Mammary epithelial cell (primary cell): ENCODE measurements at places on chromosomes 12 and 14. TPM values are rescaled to one million over a fixed set of nuclear protein-coding genes. Genes with fewer than 3 reads are reported as not detected.

- DNase-seq: no peak
These were observed 85.3 kb downstream of the DPF3 start for GRCh38 chr14:72808564-72808963.

GRCh38 chr12:105158876-105159275 is 51.3 kb downstream of the WASHC4 start:
- no peak for DNase-seq

GRCh38 chr12:76545486-76545885 is 14.1 kb downstream of the OSBPL8 start:
- DNase-seq: no peak

- DNase-seq: no peak
These were observed 1.5 kb upstream of the KTN1 start for GRCh38 chr14:55578511-55578910.

DNA sequence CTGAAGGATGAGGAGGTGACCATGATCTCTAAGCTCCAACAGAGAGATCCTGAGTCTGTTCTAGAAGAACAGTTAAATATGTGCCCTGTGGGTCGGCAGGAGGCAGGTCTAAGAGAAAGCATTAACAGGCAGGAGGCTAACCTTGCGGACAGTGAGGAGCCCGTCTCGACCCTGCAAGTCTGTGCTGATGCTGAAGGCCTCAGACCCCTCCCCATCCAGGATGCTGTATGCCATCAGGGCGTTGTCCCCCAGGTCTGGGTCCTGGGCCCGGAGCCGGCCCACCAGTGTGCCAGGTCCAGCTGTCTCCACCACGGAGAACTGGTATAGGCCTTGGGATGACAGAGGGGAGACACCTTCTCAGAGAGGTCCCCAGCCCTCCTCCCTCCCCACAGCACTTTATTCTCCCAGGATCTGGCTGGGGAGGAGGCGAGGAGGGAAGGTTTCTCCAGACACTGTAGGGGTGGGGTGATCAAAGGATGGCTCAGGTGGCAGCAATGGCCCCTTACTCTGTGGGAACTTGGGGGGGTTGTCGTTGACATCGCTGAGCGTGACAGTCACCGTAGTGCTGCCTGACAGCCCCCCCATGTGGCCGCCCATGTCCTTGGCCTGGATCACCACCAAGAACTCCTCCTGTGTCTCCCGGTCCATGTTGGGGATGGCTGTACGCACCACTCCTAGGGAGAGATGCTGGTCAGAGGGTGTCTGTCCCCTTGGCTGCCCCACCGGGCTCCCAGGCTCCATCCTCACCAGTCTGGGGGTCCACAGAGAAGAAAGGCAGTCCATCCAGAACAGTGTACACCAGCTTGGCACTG is 3.1 kb downstream of the CDH24 start:
- DNase-seq: no peak

GRCh38 chr14:100076606-100077005 is 11.4 kb downstream of the EVL start:
- peak; percentile 51 for DNase-seq

DNA sequence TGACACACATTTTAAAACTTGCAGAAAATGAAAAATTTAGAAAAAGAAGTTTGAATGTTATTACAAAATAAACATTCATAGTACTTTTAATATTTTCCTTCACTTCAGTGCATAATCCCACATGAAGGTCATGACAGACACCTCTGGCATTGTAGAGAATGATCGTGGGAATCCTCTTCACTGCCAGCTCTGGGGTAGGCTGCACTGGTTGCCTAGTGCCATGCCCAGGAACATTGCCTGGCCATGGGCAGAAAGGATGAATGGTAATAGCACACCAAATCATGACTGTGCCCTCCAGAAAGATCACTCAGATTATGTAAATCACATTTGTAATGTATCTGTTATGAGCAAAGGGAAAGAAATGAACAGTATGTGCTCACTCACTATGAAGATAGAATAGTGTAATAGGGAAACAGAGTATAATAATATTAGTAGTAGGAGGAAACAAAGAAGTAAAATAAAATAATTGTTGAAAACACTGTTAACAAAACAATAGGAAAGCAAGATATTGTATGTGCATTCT is 161.6 kb downstream of the PLCZ1 start:
- peak; percentile 44 for DNase-seq

- DNase-seq: no peak
These were observed 159.0 kb downstream of the PTPN11 start for GRCh38 chr12:112577473-112578329.

DNA sequence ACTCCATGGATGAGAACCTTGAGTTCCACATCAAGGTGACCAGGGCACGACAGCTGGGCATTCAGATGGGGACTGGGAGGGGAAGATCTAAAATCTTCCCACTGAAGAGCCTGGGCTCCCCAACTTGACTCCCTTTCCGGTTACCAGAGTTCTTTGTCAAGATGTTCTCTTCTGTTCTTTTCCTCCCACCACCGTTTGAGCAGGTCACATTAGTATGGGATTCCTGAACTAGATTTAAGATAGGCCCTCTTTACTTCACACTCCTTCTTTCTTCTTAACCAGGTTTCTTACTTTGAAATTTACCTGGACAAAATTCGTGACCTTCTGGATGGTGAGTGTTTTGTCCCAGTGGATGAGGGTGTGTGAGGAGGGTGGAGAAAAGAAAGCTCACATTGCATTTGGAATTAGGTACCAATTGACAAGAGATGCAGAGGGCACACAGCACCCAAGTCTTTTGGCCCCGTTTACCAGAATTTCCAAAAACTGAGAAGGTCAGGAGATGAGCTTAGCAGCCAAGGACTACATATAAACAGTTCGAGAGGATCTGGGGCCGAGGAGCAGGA is 14.4 kb downstream of the KIF5A start:
- DNase-seq: no peak

GRCh38 chr12:9363145-9363544 is 154.9 kb upstream of the PZP start:
- peak; percentile 77 for DNase-seq

DNA sequence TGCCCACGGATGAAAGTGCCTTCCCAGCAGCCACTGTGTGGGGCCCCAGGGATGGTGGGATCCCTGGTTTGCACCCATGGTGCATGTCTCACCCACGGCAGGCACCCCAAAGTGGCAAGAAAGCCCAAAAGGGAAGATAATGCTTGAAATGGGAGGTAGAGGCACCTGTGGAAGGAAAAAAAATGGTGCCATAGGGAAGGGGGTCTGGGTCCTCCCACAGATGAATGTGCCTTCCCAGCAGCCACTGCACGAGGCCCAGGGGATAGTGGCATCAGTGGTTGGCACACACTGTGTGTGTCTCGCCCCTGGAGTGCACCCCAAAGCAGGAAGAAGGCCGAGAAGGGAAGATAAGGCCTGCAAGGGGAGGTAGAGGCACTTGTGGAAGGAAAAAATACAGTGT is 264.2 kb downstream of the ALG10 start:
- no peak for DNase-seq

DNA sequence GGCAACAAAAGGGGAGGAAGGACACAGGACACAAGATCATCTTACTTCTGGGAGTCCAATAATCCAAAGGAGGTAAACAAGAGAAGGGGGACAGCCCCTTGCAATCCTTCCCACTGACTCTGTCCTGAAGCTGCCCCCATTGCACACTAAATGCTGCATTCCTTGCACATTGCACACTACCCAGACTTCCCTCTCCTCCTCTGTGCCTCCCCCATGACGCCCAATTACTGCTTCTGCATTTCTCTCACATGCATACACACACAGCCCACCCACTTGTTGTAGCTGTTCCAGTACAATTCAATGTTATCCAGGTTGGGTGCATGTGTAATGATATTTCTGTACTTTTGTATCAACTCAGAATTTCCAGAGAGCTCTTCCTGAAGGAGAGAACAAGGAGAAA is 5.5 kb downstream of the NDRG2 start:
- no peak for DNase-seq

- peak; percentile 65 for DNase-seq
These were observed 4.9 kb downstream of the RHOJ start for GRCh38 chr14:63209160-63209559.

DNA sequence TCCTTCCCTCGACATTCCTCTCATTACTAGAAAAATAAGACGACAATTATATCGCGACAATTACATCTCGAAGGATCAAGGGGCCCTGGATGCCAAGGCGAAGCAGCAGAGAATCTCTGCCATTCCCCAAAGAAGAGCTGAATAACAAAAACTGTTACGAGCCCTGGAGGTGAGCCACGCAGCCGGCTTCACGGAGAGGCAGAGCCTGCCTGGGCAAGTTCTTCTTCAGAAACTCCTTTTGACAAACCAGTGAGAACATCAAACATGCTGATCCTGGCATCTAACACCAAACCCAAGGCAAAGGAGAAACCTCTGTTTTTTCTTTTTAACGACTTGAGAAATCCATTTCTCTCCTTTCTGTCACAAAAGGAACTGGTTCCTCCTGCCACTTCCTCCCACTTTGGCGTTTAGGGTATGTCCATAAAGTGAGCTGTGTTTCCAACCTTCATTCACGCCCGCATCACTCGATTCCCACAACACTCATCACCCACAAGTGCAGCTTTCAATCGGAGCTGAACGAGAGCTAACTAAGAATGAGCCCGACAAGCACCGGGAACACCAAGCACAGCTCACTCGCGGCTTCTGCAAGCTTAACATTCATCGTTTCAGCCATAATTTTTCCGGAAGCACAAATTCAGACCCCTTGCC is 21.5 kb downstream of the CCDC88C start:
- DNase-seq: peak; percentile 80

GRCh38 chr14:69712599-69713088 is 54.3 kb upstream of the SRSF5 start:
- peak; percentile 73 for DNase-seq

GRCh38 chr14:93464271-93464670 is 33.5 kb downstream of the UNC79 start:
- DNase-seq: no peak

DNA sequence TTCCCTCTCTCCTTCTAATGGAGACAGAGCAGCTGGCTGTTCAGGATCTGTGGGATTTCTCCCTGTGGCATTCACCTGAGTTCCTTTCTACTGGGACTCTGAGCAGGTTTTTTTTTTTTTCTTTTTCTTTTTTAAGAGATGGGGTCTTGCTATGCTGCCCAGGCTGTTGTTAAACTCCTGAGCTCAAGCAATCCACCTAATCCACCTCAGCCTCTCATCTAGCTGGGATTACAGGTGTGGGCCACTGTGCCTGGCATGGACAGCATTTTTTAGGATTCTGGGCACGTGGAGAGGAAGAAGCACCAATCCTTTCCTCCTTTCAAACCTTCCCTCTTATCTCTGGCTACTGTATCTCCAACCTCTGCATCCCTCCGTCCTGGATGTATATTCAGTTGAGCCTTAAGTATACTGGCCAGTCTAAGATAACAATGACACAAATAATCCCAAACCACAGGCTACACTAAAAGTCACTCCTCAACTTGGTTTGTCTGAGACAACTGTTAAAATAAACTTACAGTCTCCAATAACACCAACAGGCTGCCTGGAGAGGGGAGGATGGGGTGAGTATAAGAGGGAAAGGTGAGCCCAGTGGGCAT is 16.4 kb upstream of the CELA1 start:
- no peak for DNase-seq

GRCh38 chr14:90518941-90519256 is 122.1 kb downstream of the CALM1 start:
- no peak for DNase-seq

GRCh38 chr14:104390221-104390931 is 189.2 kb upstream of the C14orf180 start:
- DNase-seq: no peak

DNA sequence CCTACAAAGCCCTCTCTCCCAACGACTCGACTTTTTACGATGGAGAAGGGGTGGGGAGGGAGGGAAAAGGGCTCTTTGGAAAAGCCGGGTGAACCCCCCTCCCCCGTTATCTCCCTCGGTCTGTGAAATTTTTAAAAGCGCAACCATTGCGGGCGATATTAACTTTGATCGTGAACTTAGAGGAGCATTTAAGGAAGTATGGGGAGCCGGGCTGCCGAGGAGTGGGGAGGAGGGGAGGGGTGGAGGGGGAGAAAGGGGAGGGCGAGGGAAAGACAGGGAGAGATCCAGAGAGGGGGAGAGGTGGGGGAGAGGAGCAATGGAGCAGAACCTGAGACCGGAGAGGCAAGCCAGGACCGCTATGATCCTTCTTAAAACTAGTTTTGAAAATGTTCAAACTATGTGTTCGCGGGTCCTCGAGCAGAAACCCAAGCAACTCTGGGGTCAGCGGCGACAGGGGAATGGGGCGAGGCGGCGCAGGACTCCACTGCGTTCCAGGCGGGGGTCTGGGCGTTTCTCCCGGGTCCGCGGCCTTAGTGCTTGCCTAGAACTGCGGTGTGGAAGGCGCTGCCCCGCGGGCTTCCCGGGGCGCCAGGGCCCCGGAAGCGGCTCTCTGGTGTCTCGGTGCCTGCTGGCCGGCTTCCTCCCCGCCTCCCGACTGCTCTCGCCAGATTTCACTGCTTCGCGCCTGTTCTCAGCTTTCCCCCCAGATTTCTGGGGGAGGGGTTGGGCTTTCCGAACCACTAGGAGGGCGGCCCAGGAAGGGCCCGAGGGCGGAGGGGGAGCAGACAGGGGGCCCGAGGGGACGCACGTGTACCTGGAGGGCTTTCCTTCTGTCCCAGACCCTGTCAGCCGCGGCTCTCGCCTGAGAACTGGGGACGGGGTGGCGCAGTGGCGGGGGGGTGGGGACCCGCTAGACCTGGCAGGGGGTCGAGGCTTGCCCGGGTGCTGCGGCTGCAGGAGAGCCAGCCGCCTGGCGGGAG is at the start of gene HOTAIR:
TSS of gene HOTAIR (minus strand) at position 871 of the 980 bp plus-strand sequence.
- DNase-seq: peak; percentile 56

DNA sequence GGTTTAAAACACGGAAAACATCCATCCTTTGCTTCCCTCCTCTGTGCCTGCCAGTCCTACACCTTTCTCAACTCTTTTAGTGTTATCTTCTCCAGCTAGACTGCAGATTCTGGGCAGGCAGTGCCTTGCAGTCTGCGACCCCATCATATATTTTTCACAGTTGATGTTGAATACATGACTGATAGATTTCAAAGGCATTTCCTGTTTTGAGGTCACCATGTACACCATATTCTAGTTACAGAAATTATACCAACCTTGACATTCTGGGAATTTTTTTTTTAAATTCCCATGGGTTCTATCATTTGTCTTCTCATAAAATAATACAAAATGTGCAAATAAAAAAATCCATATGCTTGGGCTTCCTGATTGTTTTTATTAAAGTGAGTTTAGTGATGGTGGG is 16.6 kb downstream of the SOCS2 start:
- DNase-seq: no peak

DNA sequence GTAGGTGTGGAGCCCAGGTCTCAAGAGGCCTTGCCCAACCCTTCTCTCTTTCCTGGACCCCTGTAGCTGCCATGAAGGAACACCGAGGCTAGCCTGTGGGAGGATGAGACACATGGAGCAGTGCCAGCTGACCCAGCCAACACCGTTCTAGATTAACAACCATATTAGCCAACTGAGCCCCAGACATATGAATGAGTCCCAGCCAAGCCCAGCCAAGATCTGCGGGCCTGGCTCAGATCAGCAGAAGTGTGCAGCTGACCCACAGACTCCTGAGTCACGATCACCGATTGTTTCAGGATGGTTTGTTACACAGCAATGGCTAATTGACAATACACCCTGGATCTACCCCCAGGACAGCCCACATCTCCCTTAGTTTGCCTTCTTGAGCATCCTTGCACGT is 82.1 kb downstream of the NTF3 start:
- no peak for DNase-seq

- no peak for DNase-seq
These were observed 114.5 kb downstream of the TRAFD1 start for GRCh38 chr12:112239881-112240280.

KLRK1 gene
- total RNA-seq: not detected

ABCC9 gene
- not detected in 2 replicates for total RNA-seq

OTX2 gene
- total RNA-seq: not detected in 2 replicates

DBX2 gene
- total RNA-seq: not detected

CCDC177 gene
- not detected for total RNA-seq

NDUFA12 gene
- total RNA-seq: 115 and 141 TPM in 2 replicates

DPPA3 gene
- total RNA-seq: not detected in 2 replicates

KRT78 gene
- total RNA-seq: not detected

NTN4 gene
- 47.2 TPM for total RNA-seq
